ENCODE measurements at places on chromosomes 5 and 9.

DNA sequence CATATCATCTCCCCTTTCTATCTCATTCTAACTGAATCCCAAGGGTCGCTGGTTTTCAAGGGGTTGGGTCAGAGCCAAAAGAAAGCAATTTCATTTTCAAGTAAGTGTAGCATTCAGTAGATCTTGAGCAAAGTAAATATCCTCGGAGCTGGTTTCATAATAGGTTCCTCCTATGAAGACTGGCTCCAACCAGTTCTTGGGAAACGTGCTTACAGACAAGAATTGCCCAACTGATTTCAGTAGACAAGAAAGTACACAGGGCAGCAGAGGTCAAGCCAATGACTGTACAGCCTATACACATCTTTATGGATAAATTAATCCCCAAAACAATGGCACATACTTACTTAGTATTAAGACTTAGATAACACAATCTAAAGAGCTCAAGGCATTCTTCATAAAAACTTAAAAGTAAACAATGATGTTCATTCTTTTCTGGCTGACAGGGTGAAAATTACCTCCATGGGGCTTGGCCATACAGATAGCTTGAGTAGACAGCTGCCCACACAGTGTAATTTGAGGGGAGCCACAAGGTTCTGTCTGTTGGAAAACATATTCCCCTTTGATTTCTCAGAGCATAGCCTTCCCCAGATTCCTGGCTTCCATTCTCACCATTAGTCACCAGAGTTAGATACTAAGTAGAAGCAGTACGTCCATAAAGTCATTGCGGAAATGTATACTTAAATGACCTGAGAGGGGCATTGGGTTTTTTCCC is 163.9 kb downstream of the ARRDC3 start:
- DNase-seq, result no peak

DNA sequence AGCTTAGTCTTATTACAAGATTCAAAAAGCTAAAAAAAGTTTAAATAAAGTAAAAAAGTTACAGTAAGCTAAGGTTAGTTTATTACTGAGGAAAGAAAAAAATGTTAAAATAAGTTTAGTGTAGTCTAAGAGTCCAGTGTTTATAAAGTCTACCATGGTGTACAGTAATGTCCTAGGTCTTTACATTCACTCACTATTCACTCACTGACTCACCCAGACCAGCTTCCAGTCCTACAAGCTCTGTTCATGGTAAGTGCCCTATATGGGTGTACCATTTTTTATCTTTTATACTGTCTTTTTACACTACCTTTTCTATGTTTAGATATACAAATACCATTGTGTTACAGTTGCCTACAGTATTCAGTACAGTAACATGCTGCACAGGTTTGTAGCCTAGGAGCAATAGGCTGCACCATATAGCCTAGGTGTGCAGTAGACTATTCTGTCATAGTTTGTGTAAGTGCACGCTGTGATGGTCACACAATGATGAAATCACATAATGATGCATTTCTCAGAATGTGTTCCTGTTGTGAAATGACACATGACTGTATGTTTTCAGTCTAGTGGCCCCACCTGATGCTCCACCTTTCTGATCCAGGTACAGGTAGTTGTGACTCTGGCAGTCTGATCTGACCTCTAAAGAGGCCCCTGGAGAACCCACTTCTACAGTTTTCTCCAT is 45.7 kb downstream of the SNX18 start:
- DNase-seq, result no peak

- DNase-seq, result no peak
These were observed 26.9 kb downstream of the CFAP95 start for GRCh38 chr9:69847491-69847890.

DNA sequence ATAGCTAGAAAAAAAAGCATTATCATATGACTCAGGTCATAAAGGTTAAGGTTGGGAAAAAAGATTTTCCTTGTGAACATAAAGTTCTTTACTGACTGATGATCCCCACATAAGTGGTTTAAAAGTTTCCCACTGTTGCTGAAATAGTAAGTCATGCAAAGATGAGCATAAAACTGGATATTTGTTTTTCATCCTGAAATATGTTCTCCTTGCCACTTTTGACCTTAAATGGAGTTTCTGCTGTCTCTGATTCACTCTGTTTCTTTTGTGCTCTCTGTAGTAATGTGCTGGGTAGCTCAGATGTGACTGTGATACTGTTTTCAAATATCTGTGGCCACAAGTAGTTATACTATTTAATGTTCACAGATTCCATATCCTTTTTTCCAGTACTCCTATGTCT is 162.5 kb upstream of the GAS1 start:
- no peak for DNase-seq

DNA sequence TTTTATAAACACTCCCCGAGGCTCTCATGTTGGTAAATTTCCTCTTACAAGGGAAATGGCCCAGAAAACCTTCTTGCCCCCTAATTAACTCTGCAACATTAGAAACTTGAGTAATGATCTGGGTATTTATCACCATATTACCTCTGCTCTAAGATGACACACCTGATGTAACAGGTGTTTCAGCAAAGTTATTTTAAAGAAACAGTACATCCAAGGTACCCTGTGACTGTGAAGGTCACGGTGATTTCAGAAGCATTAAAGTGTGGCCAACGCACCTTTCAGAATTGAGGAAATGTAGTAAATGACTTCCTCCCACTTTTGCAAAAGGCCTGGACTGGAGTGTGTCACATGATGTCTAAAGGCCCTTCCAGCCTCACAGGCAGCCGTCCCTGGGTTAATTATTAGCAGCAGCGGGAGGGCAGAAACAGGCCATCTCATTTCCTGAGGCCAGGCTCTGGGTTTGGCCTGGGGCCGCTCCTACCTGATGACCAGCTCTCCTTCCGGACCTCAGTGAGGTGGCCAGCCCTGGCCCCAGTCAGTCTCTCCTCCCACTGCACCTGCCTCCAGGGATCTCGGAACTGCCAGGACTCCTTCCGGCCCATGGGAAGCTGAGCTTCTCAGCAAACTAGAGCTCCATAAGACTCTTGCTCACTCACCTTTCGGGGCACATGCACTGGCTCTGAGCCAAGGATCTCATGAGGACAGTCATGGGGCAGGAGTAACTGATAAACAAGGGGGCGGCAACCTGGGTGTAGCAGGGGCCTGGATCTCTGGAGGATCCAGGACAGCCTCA is 20.7 kb downstream of the PTPN3 start:
- DNase-seq, result no peak

DNA sequence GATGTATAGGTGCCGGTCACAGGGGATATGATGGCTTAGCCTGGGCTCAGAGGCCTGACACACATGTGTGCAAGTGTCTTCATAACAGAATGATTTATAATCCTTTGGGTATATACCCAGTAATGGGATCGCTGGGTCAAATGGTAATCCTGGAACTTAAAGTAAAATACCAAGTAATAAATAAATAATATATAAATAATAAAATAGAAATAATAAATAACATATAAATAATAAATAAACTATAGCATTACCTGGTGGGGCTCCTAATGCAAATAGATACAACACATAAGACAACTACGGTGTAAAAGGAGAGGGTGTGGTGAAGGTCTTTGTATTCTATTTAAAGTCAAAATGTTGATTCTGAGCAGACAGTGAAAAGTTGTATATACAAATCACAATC is 68.5 kb upstream of the GFPT2 start:
- no peak for DNase-seq

DNA sequence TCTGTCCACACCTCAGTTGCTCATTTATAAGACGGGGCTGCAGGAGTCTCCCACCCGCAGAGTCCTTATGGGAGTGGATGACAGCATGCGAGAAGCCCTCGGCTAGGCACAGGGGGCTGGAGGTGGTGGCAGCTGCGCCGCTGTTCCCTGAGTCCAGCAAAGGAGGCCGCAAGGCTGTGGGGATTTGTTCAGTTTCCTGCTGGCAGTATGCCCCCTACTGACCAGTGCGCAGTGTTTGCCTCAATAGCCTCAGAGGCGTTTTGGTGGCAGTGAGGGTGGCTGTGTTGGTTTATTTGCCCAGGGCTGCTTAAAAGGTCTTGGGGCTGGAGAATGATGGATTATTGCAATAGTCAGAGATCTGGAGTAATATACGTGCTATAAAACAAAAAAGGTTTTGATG is 176.3 kb upstream of the OTULINL start:
- no peak for DNase-seq

DNA sequence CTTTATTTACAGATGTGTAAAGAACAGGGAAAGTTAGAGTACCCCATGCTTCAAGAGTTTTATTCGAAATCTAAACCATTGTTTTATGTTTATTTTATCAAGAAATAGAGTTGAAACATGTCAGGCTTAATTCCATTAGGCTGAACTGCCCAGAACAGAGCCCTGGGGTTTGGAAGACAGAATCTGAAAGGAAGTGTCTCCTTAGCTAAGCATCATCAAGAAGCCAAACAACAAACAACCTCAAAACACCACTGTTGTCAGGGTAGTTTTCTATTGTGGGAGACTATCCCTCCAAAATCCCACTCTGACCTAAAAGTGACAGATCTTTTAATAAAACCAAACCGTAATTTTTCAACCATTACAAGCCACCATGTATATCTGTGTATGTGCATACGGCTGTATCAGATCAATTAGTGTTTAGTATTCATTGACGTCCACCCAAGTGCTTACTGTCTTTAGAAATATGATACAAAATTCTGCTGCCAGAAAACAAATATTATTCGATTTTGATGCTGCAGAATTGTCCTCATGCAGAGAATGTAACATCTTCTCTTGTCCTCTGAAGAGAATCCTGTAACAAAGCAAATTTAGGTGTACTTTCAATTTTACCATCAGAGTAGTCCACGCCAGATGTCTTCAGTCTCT is 271.9 kb upstream of the TMEM161B start:
- DNase-seq, result no peak

GRCh38 chr5:63794296-63794695 is 167.9 kb downstream of the HTR1A start:
- DNase-seq, result no peak

DNA sequence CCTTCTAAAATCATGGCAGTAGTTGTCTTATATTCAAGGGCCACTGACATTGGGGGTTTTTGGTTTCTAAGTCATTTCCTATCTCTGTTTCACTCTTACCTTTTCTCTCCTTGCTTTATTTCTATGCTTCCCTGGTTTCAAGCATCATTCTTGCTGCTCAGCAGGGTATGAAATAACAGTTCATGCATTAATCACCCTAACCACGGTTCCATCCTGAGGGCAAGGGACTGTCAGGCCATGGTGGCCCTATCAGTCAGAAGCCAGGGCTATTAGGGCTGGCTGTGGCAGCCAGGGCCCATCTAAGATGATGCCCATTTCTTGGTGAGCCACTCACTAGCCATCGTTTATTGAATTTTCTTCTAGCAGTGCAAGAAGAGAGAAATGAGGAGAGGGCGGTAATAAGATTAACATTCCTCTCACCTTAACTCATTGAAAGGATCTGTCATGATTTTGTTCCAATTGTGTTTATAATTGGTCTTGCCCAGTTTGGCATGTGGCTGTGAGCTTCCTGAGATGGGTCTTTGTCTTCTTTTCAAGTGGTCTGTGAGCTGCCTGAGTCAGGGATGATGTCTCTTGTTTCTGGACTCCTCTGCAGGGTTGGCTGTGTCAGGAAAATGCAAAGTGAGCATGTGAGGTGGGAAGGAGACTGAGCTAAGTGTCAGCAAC is 45.2 kb downstream of the CYSTM1 start:
- no peak for DNase-seq

DNA sequence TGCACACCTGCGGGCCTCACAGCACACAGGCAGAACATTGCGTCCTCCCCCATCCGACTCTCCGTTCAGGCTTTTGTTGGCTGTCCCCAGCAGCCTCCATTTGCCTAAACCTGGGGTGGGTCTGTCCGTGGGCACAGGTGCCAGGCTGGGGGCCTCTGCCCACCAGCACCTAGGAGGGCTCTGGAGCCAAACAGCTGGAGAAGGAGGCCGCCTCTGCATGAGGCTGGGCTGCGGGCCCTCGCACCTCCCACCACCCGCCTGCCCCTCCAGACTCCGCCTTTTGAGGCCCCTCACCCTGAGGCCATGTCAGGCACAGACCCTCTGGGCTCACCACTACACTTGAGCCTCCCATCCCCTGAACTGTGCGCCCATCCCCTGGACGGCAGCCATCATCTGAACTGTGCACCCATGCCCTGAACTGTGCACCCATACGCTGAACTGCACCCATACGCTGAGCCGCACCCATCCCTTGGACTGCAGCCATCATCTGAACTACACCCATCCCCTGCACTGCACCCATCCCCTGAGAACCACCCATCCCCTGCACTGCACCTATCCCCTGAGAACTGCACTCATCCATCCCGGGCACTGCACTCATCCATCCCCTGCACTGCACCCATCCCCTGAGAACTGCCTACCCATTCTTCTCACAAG is 98.0 kb upstream of the OTULINL start:
- DNase-seq, result no peak

DNA sequence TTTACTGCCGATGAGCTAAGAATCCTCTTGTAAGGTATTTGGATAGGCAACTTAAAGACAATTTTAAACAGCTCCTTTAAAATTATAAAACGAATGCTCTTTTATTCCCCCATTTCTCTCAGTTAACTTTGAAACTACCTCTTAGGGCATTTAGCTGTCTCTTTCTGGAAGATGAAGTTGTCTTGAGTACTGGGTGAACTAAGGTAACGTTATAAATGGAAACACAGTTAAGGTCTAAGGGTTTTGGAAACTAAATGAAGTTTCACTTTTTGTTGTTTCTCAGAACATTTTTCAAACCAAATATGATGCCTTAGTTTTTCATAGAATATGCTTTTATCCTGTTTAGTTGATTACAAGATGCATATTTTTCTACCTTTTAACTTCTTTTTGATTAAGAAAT is 6.8 kb downstream of the UBE2R2 start:
- DNase-seq, result no peak

DNA sequence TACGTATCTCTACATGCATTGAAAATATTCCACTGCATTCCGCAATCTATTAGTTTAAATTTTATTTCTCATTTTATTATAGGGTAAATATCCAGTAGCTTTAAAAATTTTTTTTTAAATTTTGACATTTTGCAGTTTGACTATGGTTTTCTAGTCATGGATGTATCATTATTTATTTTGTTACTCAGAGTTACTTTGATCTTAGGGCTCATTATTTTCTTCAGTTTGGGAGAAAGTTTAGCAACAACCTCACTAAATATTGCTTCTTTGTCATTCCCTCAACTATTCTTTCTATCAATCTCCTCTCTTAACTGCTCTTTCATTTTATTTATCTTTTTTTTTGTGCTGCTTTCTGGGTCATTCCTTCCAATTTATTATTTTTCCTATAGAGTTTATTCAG is 100.5 kb upstream of the SLCO6A1 start:
- no peak for DNase-seq

DNA sequence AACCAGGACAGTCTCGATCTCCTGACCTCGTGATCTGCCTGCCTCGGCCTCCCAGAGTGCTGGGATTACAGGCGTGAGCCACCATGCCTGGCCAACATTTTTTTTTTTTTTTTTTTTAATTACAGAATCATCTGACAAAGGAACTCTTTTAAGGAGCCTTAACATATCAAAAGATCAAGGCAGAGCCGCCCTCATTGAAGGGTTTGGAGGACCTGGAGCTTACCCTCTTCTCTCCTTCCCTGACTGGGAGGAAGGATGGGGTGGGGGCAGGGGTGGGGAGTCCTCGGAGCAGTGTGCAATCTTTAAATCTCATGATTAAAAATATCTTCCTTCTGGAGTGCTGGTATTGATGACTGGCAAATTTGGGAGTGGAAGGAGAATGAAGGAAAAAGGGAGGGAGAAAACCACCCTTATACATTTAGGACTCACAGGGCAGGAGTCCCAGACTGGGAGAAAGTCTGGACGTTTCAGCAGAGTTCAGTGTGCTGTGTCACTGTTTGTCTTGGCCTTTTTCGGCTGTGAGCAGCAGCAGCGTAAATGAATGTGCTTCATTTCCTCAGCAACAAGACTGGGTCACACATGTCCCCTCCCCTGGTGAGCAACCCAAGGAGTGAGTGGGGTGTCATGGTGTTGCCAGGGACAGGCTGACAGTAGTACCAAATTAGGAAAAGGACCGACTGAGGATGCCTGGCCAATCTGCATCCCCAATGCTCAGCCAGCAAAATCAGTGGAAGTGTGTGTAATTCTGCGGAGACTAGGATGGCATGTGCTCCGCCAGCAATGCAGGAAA is 115.3 kb upstream of the BNC2 start:
- no peak for DNase-seq
